Lung microvascular endothelial cell (primary cell): ENCODE measurements at places on chromosomes 6 and 20.

DNA sequence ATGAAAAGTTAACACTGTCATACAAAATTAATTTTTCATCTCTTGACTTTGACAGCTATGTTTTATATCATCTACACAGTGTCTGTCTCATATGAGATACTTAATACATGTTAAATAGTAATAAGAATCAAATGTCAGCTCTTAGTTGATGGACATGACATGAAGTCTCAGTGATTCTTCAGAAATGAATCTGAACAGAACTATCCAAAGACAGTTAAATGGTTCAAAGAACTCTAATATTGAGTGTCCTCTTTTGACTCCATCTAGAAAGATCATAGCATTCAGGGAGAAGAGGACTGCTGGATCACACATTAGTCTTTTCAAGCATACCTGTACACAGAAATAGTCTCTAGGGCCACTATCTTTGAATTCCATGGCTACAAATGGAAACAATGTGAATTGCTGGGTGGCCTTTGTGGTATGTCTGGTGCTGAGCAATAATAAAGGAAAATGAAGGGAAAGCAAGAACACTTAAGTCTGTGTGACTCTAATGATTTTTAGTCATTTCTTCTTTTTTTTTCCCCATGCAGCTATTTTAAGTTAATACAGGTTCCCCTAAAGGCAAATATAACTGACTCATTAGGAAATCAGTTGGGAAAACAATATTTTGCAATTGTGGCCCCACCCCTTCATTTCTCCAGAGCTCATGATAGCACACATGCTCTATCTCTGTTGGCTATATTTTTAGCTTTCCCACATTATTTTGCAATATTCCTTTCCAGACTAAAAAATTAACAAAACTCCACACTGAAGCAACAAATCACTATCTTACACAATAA, 367.5 kb downstream of the GRIK2 start:
- DNase-seq: no peak

DNA sequence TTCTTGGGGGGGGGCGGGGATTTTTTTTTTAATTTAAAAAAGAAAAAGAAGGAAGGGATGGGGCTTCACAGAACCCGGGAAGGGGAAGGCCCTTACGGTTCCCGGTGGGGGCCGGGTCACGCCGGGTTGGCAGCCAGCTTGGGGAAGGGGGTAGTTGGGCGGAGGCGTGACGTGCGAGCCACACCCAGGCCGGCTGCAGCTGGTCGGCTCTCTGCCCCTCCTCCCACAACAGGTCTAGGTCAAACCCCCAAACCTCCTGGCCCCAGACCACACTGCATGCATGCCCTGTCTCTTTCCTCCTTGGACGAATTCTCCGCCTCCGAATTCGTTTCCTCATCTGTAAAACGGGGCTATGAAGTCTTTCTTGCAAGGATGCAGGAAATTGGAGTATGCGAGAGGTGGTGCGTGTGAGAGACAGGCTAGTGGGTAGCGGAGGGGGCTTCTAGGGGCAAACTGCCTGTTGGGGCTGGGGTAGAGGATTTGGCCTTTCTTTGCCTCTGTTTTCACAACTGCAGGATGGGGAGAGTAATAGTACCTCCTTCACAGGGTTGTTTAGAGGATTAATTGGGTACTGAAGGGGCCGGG, 828 bp downstream of the HCK start:
- no peak for DNase-seq

GRCh38 chr6:56041591-56041990, 166.2 kb upstream of the BMP5 start:
- no peak for DNase-seq

DNA sequence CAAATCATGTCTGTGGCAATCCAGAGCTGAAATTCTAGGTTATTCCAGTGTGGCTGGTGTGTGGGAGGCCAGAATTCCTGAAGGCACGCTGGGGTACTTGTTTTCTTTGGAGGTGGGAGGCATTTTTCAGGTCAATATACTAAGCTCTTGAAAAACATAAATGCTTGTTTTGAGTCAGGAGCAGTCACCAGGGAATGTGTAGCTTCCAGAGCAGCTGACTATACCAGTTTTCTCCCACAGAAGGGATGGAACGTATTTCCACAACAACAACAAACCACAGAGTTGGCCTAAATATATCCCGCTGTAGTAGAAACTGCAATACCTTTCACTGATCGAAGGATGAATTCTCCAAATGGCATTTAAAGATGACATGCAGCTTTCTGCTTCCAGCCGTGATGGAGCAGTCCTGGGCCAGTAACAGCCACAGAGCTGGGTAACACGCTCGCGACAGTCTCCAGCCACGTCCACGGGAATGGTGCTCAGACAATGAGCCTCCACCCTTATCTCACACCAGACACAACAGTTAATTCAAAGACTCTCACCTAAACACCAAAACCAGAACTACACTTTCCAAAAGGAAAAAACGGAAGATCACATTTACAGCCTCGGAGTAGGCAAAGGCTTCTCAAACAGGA, 23.2 kb downstream of the CHRNA4 start:
- DNase-seq: no peak

DNA sequence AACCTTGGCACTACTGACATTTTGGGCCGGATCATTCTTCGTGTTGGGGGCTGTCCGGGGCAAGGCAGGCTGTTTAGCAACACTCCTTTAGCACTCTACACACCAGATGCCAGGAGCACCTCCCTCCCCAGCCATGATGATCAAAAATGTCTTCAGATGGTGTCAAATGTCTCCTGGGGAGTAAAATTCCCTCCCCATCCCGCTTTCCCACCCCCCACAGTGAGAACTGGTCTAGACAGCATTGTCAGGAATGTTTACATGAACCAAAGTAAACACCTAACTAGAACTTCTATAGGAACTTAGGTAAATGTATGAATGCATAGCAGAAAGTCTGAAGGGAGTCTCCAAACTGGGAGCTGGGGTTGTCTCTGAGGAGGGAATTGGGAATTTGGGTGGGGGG, 70.0 kb upstream of the TOP1 start:
- no peak for DNase-seq

GRCh38 chr6:15434823-15435380, 189.0 kb downstream of the JARID2 start:
- no peak for DNase-seq

DNA sequence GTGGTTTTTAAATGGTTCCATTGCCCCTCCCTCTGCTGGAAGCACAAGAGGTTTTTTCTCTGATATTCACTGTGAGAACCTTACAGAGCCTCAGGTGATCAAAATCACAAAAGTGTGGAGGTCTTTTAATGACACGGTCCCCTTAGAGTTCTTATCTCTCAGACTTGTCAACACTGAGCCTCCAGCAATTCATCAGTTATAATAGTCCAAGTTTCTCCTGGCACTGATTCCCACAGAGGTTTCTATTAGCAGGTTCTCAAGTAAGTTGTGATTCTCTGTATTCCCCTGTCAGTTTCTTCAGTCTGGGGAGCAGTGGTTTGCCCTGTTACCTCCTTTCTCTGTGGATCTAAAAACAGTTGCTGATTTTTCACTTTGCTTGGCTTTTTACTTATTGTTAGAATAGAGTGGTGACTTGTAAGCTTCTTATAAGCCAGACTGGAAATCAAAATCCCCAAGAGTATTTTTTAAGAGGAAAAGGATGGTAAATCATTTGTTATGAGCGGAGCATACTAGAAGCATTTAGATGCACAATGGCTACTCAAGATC, 157.4 kb upstream of the BMP5 start:
- DNase-seq: no peak

GRCh38 chr6:110296241-110297025, 61.7 kb downstream of the METTL24 start:
- no peak for DNase-seq

GRCh38 chr6:157541618-157542413, 160.8 kb downstream of the ZDHHC14 start:
- DNase-seq: no peak

- no peak for DNase-seq
These were observed 185.0 kb downstream of the HS3ST5 start for GRCh38 chr6:114157848-114158247.

DNA sequence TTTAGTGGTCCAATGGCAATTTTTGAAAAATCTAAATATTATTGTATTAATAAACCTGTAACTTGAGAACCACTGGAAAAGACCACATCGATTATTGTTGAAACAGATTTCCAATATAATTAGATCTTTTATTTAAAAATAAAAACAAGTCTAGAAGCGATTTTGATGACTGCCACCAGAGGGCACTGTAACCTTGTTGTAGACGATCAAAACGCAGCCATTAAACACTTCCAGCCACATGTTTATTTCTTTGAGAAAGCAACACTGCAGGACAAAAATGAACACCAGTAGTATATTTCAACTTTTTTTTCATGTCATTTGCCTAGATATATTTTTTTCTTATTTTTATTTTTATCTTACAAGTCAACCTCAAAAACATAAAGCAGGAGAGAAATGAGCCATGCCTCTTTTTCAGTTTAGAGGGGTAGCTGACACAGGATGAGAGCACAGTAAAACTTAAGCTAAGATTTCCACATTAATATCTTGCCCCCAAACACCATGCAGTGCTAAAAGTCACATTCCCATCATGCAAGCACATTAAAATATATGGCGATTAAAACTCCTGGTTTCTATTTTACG, 115.4 kb downstream of the OPRM1 start:
- peak; percentile 89 for DNase-seq

DNA sequence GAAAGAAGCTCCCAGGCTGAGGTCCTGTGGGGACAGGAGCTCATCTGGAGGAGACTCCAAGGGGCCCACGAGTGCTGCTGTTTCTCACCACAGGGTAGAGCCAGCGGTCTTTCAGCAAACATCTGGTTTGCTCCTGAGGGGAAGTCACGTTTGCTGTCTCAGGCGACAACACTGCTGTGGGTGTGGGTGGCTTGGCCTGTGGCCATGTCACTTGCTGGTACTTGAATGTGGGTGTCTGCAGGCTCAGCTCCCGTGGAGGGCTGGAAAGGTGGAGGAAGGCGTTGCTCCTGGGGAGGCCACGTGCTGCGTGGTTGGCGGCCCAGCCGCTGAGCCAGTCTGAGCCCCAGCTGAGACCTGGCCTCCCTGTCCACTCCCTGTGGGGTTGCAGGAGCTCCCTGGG, 52.8 kb upstream of the MPC1 start:
- DNase-seq: no peak

DNA sequence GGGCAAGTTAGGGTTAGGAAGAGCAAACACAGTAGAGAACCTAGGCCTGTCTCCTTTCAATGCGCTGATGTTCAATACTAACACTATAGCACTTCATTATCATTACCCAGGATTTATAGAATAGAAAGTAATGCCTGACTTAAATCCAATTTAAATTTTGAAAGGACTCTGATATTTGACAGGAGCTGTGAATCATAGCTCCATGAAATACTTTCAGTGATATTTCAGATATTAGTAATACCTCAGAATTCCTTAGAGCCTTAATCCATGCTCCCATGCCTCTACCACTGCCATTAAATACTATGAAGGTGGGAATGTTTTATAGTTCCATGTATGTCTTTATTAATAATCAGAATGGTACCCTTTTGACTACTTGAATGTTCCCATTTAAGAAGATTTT, 530.2 kb downstream of the BCKDHB start:
- no peak for DNase-seq

DNA sequence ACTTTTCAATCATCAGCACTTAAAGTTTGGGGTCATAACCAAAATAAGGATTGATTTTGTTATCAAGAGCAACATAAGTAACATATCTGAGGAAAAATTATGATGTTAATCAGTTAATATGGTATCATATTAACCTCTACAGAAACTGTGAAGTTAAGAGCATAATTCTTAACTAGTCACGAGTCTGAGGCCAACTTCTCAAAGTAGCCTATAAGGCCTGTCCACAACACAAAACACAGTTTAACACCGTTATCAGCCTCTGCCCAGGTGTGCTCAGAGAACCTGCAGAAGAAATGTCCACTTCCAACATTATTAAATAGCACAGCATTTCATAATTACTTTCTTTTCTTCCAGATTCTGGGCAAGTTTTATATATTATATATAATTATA, 1.1 kb downstream of the STX7 start:
- DNase-seq: peak; percentile 3

- DNase-seq: no peak
These were observed 87.4 kb downstream of the CD24 start for GRCh38 chr6:106886922-106887797.

DNA sequence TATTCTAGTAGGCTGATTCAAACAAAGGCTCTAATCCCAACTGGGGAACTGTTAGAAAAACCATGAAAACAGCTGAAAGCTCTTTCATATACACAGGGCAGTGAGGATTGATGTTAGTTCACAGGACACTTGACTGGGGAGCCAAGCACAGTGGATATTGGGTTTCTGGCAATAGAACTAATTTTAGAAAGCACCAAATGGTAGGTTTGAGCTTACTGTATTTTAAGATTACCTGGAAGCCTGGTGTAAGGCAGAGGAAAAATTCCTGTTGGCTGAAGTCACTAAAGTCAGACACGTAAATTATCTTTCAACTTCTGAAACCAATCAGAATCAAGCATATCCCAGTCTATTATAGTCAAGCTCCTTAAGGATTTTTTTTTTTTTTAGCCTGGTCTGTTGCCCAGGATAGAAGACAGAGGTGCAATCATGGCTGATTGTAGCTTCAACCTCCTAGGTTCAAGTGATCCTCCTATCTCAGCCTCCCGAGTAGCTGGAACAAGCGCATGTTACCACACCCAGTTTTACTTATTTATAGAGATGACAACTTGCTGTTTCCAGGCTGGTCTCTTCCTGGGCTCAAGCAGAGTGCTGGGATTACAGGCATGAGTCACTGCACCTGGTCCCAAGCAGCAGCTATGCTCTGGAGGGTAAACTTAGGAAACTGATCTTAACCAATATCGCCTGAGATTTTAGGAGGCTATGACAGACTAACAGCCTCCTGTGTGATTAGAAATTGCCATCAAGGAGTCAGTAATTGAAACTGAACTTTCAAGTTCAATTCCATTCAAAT, 32.5 kb upstream of the SYNCRIP start:
- DNase-seq: peak; percentile 76

GRCh38 chr6:33571637-33572316, 8.3 kb downstream of the BAK1 start:
- no peak for DNase-seq

GRCh38 chr6:149389509-149390297, 10.4 kb upstream of the SUMO4 start:
- peak; percentile 13 for DNase-seq

DNA sequence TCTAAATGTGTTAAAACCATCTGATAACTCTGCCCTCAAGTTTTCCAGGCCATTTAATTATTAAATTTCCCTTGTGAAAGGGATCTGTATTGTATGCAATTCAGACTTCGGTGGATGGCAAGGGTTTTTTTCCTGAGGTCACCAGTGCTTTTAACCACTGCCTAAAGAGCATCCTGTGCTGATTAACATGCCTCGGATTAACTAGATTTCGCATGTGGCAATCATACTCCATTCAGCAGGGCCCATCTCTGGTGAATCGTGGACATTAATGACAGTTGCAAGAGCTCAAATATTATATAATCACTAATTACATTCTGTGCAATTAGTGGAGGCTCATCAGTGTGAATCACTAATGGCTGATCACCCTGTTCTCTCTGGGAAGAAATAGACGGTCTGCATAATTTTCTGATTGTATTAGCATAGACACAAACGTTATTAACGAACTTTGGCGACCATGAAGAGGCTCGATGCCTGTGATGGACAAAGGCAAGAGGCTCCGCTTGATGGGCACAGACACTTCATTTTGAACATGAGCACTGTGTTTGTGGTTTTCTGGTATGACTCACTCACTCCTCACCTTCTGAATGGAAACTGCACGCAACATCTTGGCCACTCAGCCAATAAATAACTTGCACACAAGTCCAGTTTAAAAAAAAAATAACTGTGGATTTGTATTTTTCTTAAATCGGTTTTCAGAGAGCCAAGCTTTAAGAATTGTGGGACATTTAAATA, 31.4 kb downstream of the LINC00237 start:
- DNase-seq: no peak

GRCh38 chr6:97215157-97215769, 67.8 kb downstream of the MMS22L start:
- DNase-seq: peak; percentile 70

- peak; percentile 81 for DNase-seq
These were observed 58.4 kb downstream of the SMLR1 start for GRCh38 chr6:130885392-130886192.
